ENCODE measurements at places on chromosomes 3 and 15.

DNA sequence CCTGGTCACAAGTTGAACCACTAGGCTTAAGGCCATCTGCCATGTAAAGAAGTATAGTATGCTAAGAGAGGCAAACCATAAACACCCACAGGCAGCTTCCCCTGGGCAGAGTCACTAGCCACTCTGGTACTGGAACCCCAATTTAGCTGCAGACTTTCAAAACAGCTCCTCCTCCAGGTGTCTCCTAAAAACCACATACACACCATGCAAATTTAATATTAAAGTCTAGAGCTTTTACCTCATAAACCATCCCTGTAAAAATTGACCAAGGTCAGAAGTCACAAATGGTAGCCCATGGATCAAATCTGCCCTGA is 99.1 kb upstream of the STT3B start:
- DNase-seq = no peak

GRCh38 chr15:90264671-90265070 is 801 bp upstream of the NGRN start:
- no peak for DNase-seq

GRCh38 chr3:154130540-154130939 is 9.3 kb downstream of the ARHGEF26 start:
- no peak for DNase-seq

GRCh38 chr15:27486051-27486450 is 515.1 kb downstream of the GABRG3 start:
- DNase-seq = no peak

- no peak for DNase-seq
Measured at GRCh38 chr3:8519774-8520448, 18.3 kb downstream of the LMCD1 start.

DNA sequence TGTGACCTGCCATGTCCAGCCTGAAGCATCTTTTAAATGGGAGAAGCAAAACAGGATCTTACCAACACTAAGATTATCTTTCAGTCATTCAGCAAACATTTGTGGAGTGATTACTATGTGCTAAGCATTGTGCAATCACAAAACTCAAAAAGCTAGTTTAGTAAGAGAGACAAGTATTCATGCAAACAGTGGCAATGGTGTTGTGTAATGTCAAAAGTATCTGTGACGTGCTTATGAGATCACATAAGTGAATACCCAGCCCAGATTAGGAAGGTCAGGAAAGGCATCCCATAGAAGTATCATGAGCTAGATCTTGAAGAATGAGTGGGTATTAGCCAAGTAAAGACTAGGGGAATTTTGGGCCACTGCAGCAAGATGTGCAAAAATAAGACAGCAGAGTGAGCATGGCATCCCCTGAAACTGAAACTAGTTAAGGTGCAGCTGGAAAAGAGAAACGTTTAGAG is 32.1 kb downstream of the SEC62 start:
- DNase-seq = no peak

GRCh38 chr3:187667526-187667925 is 2.7 kb downstream of the SST start:
- DNase-seq = no peak

GRCh38 chr15:66107070-66107469 is 146.5 kb downstream of the MEGF11 start:
- no peak for DNase-seq

DNA sequence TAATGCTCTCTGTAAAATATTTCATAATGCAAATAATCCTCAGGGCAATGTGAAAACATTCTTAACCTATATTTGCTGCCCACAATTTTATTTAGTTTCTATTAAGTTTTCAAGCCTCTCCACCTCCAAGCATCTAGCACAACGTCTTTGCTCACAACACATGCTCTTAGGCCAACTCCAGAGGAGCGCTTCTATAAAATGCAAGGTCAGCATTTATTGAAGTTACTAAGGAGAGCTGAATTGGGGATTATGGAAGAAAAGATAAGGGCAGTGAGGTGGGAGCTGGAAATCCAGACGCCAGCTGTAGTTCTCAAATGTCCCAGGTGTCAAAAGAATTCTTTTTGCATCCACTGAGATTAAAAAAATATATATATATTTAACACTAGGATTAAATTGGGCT is 996 bp downstream of the RABL3 start:
- no peak for DNase-seq

GRCh38 chr3:193798051-193798450 is 205.0 kb downstream of the OPA1 start:
- no peak for DNase-seq

- DNase-seq = no peak
Measured at GRCh38 chr15:75138016-75138999, 63.4 kb upstream of the C15orf39 start.

GRCh38 chr15:101579631-101580163 is 72.5 kb downstream of the TM2D3 start:
- no peak for DNase-seq

DNA sequence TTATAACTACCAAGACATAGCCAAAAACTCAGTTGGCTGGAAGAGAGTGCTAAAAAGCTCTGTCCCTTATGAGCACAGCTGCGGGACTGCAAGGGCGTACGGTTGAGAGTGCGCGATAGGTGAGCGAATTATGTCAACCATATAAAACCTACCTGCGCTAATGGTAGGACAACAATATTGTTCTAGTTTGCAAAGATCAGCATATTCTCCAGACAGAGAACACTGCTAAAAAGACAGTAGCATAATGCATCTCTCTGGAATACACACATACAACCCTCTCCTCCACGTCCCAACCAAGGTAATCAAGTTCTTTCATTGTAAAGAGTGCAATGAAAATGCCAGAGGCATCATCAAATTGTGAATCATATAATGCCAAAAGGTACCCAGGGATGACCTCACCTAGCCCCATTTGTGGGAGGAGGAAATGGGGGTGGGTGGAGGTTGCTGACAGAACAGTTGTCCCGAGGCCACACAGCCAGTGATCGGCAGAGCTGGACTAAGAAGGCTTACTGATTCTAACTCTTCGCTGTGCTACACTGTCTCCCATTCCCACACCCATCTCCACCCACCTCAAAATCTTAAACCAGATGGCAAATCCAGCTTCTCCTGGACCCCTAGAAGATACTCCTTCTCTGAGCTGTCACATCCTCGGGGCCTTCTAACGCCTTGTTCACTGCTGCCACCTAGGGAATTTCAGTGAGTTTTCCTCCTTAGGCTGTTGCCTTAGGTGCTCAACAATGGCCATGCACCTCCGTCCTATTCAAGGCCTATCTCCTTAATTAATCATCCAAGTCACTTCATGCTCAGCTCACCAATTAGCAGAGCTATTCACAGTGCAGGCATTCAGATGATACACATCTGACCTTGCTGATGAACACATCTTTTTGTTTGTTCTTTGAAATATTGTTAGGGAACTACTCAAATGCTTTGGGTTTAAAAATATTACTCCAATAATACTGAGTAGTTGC is 60.7 kb downstream of the RPL22L1 start:
- DNase-seq = no peak

DNA sequence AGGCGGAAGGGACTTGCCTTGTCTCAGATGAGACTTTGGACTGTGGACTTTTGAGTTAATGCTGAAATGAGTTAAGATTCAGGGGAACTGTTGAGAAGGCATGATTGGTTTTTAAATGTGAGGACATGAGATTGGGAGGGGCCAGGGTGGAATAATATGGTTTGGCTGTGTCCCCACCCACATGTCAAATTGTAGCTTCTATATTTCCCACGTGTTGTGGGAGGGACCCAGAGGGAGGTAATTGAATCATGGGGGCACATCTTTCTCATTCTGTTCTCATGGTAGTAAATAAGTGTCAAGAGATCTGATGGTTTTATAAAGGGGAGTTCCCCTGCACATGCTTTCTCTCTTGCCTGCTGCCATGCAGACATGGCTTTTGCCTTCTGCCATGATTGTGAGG is 89.2 kb downstream of the CGGBP1 start:
- no peak for DNase-seq

GRCh38 chr15:62566248-62566647 is 401.2 kb upstream of the C2CD4B start:
- no peak for DNase-seq

- no peak for DNase-seq
Measured at GRCh38 chr3:168558728-168559411, 463.1 kb upstream of the GOLIM4 start.

GRCh38 chr3:167350245-167350862 is 29.7 kb downstream of the ZBBX start:
- DNase-seq = no peak

DNA sequence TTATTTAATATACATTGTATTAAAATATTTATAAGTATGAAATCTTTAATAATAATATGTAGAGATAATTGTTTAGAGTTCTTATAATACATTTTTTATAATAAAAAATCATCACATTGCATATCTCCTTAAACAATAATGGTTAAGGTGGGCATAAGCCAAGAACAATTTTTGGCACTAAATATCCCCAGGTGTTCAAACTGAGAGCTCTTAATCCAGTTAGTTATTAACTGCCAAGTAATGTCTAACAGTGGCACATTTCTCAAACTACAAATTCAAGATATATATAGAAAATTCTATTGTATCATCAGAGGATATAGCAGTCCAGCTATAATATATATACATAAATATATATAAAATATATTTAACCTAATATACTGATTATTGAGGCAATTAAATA is 680.8 kb downstream of the SI start:
- no peak for DNase-seq

GRCh38 chr15:65646486-65646885 is 24.7 kb downstream of the SLC24A1 start:
- no peak for DNase-seq

GRCh38 chr3:4841225-4841624 is 138.0 kb upstream of the BHLHE40 start:
- no peak for DNase-seq

DNA sequence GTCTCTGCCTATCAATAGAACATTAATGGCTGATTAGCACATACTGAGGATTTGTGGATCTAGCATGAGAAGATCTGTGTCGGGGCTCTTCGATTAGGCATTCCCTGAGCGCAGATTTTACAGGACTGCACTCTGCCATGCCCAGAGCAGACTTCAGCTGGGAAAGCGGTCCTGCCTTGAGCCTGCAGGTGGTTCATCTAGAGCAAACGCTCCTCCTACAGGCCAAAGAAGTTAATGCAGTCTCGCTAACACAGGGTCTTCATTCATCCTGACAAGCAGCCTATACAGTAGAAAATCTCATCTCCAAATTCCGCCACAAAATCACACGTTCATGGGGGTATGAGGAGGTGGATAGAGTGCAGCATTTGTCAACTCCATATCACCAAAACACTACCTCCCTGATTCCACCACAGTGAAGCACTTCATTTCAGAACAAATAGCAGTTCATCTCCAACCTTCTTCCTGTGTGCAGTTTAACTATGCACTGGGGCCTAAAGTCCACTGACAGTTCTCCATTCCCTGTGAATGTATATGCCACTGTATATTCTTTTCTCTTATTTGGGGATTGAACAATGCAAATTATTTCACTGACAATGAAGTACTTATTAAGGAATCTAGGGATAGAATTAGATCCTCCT is 405.8 kb downstream of the IGSF11 start:
- no peak for DNase-seq

- no peak for DNase-seq
Measured at GRCh38 chr3:178895178-178895789, 176.3 kb downstream of the ZMAT3 start.

DNA sequence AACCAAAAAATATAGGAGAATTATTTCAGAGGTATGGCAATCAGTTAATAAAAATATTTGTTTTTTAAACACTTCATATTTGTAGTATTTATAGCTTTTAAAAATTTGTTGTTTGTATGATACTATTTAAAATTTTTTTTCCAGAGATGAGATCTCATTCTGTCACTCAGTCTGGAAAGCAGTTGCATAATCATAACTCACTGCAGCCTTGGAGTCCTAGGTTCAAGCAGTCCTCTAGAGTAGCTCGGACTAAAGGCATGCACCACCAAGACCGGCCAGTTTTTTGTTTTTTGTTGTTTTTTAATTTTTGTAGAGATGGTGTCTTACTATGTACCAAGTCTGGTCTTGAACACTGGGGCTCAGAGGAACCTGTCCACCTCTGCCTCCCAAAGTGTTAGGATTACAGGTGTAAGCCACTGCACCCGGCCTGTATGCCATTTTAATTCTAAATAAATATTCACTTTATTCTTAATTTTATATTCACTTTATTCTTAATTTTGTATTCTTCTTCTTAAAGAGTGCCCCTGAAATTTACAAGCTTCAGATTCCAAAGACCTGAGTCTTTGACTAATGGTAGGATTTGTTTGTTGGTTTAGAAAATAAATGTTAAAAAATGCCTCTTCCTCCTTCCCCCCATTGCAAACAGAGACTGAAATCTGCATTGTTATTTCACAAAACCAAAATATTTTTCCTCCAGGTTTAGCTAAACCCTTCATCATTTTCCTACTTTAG is 9.4 kb downstream of the TGFBR2 start:
- no peak for DNase-seq

GRCh38 chr3:159788291-159788690 is 200.3 kb upstream of the IL12A start:
- DNase-seq = no peak

DNA sequence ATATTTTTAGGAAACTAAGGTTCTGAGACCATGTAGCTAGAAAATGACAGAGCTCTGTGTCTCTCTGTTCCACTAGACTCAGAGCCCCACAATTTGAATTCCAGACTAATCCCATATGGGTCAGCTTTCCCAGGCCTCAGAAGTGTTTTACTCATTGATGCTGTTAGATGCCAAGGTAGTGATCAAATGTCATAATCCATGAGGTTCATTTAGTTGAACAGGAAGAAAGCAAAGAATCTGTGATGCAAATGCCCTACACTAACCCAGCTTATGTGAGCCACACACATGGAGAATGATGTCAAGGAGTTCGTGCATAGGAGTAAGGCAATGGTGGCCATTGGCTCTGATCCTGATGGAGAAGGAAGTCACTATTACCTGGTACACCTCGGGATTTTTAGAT is 363.4 kb upstream of the RARB start:
- no peak for DNase-seq

DNA sequence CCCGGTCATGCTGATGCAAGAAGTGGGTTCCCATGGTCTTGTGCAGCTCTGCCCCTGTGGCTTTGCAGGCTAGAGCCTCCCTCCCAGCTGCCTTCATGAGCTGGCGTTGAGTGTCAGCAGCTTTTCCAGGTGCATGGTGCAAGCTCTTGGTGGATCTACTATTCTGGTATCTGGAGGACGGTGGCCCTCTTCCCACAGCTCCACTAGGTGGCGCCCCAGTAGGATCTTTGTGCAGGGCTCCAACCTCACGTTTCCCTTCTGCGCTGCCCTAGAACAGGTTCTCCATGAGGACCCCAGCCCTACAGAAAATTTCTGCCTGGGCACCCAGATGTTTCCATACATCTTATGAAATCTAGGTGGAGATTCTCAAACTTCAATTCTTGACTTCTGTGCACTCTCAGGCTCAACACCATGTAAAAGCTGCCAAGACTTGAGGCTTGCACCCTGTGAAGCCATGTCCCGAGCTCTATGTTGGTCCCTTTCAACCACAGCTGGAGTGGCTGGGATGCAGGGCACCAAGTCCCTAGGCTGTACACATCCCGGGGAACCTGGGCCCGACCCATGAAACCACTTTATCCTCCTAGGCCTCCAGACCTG is 238.4 kb upstream of the MDFIC2 start:
- DNase-seq = no peak

GRCh38 chr3:167450195-167450594 is 23.6 kb downstream of the SERPINI2 start:
- no peak for DNase-seq

Measured in cerebellar nuclear complex (tissue), 1 donor.